ENCODE measurements at places on chromosomes 3 and 15.

DNA sequence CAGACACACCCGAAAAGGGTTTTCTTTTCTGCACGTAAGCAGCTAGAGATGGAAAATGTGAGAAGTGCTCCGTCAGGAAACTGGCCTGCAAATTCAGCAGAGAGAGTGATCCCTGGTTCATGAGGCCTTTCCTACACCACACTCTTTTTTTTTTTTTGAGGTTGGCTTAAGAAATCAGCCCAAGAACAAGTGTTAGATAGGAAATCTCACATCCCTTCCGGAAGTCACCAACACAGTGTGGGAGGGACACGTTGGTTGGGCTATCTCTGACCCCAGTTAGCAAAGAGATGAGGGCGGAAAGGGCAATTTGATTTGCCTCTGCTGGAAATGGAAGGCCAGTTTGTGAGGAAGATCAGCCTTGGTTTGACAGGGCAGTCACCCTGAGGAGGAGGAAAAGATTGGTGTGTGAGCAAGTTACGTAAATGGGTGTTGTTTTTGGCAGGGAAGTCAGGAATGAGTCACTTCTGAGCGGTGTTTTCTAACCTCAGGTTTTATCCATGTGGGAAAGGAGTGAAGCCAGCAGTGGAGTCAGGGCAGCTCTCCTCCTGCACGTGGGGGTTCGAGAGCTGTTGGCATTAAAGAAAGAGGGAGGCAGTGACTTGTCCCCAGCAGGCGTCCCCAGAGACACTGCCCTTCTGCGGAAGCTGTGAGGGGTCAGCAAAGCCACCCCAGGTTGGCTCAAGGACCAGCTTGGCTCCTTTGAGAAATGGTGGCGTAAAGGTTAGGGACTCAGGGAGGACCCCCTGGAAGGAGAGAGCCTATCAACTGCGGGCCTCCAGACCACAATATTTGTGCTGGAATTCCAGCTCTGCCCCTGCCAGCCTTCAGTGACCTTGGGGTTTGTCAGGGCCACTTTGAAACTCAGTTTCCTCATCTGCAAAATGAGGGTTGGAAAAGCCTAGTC is 237.6 kb upstream of the BHLHE40 start:
- DNase-seq: peak; percentile 94

DNA sequence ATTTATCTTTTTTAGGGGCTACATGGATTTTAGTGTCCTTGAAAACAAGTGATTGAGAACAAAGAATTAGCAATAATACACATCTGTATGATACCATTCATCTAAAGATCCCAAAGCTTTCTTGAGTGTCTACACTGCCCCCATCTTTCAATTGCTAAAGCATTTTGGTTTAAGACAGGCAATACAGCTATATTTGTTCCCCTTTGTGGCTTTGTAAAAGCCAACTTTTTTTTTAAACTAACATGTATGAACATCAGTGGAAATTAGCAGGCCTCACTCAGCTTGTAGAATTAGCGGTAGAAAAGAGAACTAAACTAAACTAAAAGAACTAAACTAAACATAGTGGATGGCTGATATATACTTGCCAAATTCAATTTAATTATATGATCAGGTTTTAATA is 449.6 kb downstream of the MECOM start:
- no peak for DNase-seq

DNA sequence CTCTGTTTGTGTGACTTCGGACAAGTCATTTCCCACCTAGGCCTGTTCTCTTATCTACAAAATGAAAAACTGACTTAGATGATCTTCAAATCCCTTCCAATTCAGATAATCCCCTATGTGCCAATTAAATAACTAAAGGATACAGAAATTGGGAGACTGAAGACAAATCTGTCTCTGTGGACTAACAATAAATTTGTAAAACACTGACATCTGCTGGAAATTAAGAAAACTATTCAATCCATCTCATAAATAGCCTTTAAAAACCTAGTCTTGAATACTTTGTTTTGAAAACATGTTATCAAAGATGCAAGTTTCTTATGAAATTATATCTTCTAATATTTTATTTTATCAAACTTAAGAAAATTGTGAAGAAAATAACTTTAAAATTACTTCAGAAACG is 38.3 kb downstream of the MTHFS start:
- DNase-seq: peak; percentile 4

- peak; percentile 20 for DNase-seq
Measured at GRCh38 chr15:67146875-67147381, 81.5 kb downstream of the SMAD3 start.

- DNase-seq: no peak
Measured at GRCh38 chr15:91953432-91953831, 99.9 kb downstream of the SLCO3A1 start.

DNA sequence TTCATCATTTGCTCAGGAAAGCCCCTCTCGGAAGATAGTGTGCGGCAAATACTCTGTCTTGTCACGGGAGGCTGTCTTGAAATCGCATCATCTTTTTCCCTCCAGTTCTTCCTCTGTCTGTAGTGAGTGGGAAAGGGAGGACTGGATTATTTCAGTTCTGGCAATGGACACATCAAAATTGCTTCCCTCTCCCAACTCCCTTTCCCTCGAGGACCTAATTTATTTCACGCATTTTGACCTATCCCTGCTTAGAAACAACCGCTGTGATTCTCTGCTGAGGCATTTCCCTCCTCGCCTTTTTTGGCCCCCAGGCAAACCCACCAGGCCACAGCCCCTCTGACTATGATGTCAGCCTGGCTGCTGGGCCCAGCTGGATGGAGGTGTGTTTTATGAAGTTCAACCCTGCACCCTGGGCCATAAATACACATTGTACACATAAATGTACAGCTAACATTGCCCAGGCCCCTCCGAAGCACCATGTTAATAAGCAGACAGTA is 138.7 kb upstream of the LRTM1 start:
- DNase-seq: no peak

- no peak for DNase-seq
Measured at GRCh38 chr3:31592764-31593163, 60.0 kb downstream of the STT3B start.

- peak; percentile 27 for DNase-seq
Measured at GRCh38 chr3:70716832-70717231, 404.4 kb upstream of the MDFIC2 start.

GRCh38 chr3:192005989-192006388 is 545.0 kb downstream of the PYDC2 start:
- no peak for DNase-seq

- DNase-seq: no peak
Measured at GRCh38 chr3:159727506-159727905, 261.1 kb upstream of the IL12A start.

GRCh38 chr15:71392861-71393283 is 277.6 kb downstream of the THSD4 start:
- no peak for DNase-seq

GRCh38 chr15:59400103-59400813 is 27.6 kb upstream of the MYO1E start:
- DNase-seq: no peak

GRCh38 chr15:59557581-59557980 is 54.0 kb upstream of the GCNT3 start:
- DNase-seq: no peak

GRCh38 chr3:38645601-38646000 is 3.9 kb downstream of the SCN5A start:
- no peak for DNase-seq

DNA sequence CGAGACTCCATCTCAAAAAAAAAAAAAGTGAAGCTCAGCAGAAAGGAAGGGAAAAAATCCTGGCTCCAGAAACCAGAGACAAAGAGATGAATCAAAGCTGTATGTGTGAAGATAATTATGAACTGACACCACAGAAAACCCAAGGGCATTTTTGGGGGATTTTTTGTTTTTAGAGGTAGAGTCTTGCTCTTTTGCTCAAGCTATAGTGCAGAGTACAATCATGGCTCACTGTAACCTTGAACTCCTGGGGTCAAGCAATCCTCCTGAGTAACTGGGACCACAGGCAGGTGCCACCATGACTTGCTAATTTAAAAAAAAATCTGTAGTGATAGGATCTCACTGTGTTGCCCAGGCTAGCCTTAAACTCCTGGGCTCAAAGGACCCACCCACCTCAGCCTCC is 22.8 kb downstream of the HCLS1 start:
- DNase-seq: no peak

DNA sequence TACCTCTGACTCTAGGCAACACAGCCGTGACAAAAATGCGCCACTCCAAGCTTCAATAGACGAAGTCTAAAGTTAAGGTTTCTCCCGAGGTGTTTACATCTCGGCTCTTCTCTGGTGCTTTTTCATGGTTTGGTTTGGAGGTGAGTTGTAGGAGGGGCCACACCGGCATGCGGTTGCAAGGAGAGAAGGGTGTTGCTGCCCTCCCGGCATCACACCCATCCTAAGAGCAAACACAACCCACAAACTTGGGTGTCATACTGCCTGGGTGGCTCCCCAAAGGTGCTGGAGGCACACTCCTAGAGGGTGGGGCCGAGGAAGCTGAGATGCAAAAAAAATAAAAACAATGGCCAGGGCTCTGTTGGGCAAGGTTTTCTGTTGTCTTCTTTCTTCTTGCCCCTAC is 225.2 kb upstream of the ICE2 start:
- DNase-seq: no peak

DNA sequence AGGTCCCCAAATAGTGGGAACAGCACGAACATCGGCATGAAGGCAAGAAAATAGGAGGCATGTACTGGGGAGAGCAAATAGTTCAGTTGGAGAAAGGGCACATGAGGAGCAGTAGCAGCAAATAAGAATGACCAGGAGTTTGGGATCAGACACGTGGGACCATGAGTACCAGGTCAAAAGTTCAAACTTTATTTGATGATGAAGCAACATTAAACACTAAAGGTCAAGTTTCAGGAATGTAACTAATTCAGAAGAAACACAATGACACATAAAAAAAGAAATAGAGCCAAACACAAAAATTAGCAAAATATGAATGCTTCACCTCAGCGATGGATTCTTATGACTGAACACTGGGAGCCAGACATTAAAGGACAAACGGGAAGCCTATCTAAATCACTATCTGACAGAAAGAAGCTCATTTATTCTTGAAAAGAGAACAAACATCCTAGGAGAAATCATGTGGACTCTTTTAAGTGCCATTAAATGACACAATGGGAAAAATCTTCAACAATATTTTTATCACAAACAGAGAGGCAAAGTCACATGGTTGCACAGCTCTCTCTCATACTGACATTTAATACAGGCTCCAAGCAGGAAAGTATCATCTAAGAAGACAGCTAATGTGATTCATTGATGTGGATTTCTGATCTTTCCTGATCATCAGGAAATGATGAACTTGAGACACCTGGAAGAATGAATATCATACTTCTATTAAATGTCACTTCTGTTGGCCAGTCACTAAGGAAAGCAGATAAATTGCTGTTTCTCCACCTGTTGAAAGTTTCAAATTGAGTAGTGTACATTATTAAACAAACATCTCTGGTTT is 216.9 kb upstream of the THBS1 start:
- DNase-seq: peak; percentile 49

DNA sequence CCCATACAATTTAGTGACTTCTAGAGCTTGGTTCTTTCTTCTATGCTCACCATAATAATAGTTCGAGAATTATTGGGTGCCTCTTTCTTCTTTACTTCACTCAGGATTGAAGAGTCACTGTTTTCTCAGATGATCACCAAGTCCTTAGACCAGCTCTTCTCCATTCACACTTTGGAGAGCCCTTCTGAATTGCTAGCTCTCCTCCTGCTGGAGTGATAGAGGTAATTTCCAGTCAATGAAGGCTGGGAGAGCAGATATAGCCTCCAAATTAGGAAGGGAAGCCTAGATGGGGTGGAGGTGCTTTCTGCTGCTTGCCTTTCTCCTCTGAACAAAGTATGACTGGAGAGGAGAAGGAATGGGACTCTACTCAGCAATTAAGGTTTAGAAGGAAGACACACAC is 10.7 kb upstream of the BBX start:
- DNase-seq: no peak

DNA sequence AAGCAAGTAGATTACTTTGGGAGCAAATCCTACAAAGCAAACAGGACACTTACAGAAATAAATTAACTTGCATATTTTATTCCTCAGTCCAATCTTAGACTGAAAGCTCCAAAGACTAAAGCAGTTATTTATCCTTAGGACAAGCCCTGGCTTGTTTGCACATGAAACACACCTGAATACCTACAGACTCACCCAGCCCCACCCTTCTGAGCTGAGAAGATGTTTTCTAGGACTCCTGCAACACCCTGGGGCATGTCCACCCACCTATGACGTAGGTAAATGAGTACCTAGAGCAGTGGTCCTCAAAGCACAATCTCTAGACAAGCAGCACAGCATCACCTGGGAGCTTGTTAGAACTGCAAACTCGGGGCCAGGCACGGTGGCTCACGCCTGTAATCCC is 80.8 kb downstream of the ANXA2 start:
- no peak for DNase-seq

- DNase-seq: no peak
Measured at GRCh38 chr3:110816008-110816407, 255.6 kb upstream of the NECTIN3 start.

DNA sequence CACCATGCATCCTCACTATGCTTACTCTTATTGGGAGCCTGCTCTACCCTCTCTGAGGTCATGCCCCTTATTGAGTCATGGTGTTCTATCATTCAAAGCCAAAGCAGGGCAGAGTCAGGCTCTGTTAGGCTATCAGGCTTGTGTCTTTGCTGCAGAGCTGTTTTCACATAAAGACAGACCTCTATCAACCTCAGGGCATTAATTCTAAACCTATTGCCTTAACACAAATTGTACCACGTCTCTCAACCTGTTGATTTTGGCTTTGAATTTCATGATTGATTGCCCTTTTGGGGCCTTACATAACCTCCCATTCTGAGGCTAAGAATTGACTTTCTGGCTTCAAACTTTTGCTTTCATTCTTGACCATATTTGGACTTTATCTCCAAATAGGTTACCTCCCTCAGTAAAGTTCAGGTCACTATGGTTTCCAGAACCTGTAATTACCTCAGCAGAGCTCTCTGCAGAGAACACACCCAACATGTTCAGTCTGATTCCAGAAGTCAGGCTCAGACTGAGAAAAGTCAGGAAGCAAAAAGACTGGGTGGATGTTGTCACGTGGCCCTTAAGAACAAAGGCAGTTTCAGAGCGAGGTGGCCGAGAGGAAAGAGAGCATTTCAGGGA is 221.4 kb upstream of the NANOGP8 start:
- DNase-seq: peak; percentile 54

DNA sequence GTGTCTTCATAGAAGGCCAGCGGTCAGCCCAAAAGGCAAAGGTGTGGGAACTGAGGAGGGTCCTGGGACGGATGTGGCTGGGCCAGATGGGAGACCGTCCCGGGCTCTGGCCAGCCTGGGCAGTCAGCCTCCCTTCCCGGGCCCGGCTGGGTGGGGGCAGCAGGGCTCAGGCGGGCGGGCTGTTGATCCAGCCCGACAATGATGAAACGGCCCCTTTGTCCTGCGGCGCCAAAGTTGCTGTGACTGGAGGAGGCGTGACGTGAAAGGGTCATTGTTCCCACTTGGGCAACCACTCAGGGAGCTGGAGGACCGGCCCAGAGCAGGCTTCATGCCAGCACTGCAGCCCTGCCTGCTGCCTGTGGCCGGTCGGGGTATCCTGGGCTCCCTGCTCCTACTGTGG is 16.5 kb downstream of the DUSP7 start:
- DNase-seq: no peak

- no peak for DNase-seq
Measured at GRCh38 chr15:78224023-78224411, 10.3 kb downstream of the ACSBG1 start.

GRCh38 chr3:45544024-45544716 is 50.4 kb upstream of the LIMD1 start:
- no peak for DNase-seq

All from AG08395 (cell line).